ENCODE measurements at places on chromosomes 16 and 17. TPM values are rescaled to one million over a fixed set of nuclear protein-coding genes. Genes with fewer than 3 reads are reported as not detected.

DNA sequence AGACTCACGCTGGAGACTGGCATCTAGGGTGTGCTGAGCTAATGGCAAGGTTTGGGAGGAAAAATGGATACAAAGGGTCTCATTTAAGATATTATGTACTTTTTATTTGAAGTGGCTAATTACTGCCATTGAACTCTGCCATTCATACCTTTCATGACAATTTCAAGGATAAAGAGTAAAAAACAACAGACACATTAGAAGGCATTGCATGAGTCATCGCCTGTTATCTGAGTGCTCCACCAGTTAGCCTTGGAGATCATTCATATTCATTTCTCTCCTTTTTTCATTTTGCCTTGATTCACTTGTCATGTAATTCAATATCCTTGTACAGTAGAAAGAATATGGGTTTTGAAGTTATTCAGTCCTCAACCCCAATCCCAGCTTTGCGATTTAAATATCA is 109.5 kb downstream of the CDH8 start:
- H3K4me3 ChIP-seq, result no peak overlapping the region
- H3K4me1 ChIP-seq, result no peaks in the 10 kb centered on the region
- H3K27me3 ChIP-seq, result no peaks in the 10 kb centered on the region
- DNase-seq, result no peak
- H3K36me3 ChIP-seq, result no peaks in the 10 kb centered on the region

- no peaks in the 10 kb centered on the region for H3K36me3 ChIP-seq
- no peaks in the 10 kb centered on the region for H3K4me1 ChIP-seq
- no peak for DNase-seq
- H3K4me3 ChIP-seq, result no peak overlapping the region
Observed at GRCh38 chr17:9944704-9945103, 39.6 kb upstream of the RCVRN start.

RHBDL1 gene
- total RNA-seq, result 2.4 TPM

DNA sequence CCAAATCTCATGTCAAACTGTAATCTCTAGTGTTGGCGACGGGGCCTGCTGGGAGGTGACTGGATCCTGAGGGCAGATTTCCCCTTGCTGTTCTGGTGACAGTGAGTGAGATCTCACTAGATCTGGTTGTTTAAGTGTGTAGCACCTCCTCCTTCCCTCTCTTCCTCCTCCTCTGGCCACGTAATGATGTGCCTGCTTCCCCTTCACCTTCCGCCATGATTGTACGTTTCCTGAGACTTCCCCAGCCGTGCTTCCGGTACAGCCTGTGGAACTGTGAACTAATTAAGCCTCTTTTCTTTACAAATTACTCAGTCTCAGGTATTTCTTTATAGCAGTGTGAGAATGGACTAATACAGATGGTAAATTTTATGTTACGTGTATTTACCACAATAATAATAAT is 49.2 kb downstream of the METTL16 start:
- no peaks in the 10 kb centered on the region for H3K27me3 ChIP-seq
- H3K4me1 ChIP-seq, result no peaks in the 10 kb centered on the region
- DNase-seq, result no peak
- H3K36me3 ChIP-seq, result peaks cover 23% of the 10 kb centered on the region
- H3K4me3 ChIP-seq, result no peak overlapping the region
- H3K27ac ChIP-seq, result no peak overlapping the region

DNA sequence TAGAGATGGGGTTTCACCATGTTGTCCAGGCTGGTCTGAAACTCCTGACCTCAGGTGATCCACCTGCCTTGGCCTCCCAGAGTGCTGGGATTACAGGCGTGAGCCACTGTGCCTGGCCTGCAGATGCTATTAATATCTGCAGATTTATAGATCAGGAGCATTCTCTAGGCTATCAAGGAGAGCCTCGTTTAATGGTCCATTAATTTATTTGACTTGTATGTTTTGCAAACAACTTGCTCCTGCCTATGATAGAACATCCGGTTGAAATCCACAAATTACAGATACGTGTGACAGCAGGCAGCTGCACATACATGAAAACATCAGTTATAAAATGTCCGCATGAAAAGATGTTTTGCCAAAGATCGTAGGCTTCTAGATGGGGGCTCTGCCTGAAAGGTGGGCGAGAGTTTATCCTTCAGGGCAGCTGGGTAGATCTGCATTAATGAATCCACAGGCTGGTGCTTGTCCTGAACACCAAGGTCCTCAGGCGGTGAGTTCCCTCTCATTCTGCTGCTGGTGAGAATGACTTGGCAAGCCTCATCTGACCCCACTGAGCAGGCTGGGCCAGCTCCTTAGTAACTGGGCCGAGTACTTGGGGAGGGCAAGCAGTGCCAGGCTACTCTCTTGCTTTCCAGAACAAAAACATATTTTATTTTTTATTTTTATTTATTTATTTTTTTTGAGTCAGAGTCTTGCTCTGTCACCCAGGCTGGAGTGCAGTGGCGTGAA is 37.1 kb upstream of the MGAT5B start:
- no peaks in the 10 kb centered on the region for H3K4me1 ChIP-seq
- no peaks in the 10 kb centered on the region for H3K36me3 ChIP-seq

DCTN5 gene
- total RNA-seq, result 152 TPM

Data from Calu3 (cell line).